ENCODE measurements at places on chromosomes 13 and 19.

GRCh38 chr13:93318534-93319254 lies 92.1 kb downstream of the GPC6 start:
- no peak for DNase-seq

- DNase-seq = no peak
Observed at GRCh38 chr13:31214435-31214834, 14.7 kb downstream of the B3GLCT start.

- DNase-seq = no peak
Observed at GRCh38 chr19:55698256-55698655, 23.2 kb downstream of the EPN1 start.

- DNase-seq = no peak
Observed at GRCh38 chr19:47094557-47095475, 18.8 kb downstream of the ZC3H4 start.

DNA sequence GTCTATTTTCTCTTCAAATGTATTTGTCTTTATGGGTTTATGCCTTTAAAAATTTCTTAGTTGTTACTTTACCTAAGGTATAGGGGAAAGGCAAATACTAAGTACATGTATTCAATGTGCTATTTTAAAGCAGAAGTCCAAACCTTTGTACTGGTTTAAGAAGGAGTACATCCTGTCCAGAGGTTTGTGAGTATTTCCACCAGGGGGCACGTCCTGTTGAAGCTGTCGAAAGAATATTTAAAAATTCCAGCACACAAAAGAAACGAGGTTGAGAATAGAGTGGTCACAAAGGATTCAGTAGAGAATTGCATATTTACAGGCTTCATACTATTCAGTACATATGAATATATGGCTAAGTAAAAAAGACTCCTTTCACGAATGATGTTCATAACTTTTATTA lies 59.8 kb downstream of the URI1 start:
- no peak for DNase-seq

DNA sequence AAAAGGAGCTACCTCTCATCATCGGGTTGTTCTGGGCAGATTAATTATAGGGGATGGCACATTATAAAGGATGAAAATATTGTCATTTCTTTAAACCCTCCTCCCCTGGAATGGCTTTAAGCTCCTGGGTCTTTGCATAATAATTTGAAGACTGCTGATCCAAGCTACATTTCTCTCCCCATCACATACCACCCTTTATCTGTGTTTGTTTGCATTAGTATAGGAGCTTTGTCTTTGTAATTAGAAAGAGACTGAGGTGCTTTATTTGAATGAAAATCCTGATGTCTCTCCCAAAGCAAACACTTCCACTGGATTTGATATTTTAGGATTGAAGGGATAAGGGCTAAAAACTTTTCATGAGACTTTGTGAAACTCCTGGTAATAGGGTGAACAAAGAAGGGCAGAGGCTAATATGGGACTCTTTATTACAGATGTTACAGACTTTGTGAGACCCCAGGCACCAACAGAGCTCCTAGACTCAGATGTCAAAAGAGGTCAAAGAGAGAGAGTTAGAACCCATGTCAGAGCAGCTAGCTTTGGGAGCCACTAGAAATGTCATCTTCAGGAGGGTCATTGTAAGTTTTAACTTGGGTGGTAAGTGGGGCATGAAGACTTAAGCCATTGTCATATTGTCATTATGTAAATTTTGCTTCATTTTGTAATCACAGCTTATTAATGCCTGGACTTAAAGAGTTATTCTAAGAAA lies 75.3 kb upstream of the RXFP2 start:
- no peak for DNase-seq

GRCh38 chr13:85935868-85936467 lies 136.7 kb upstream of the SLITRK6 start:
- no peak for DNase-seq

DNA sequence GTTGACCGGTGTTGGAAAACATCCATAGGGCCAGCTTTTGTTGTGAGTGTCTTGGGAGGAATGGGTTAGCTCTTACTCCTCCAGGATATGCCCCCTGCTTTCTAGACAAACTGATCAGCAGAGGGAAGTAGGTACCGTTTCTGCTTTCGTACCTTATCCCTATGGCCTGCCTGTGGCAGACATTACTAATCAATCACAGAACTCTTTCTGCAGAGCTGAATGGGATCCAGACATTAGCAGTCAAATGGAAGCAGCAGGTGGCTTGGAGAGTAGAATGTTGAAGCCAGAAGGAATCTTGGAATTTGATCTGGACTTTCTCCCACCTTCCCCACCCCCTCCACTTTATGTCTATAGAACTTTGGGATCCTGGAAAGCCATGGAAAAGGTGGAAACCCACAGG lies 17.1 kb downstream of the NWD1 start:
- no peak for DNase-seq

DNA sequence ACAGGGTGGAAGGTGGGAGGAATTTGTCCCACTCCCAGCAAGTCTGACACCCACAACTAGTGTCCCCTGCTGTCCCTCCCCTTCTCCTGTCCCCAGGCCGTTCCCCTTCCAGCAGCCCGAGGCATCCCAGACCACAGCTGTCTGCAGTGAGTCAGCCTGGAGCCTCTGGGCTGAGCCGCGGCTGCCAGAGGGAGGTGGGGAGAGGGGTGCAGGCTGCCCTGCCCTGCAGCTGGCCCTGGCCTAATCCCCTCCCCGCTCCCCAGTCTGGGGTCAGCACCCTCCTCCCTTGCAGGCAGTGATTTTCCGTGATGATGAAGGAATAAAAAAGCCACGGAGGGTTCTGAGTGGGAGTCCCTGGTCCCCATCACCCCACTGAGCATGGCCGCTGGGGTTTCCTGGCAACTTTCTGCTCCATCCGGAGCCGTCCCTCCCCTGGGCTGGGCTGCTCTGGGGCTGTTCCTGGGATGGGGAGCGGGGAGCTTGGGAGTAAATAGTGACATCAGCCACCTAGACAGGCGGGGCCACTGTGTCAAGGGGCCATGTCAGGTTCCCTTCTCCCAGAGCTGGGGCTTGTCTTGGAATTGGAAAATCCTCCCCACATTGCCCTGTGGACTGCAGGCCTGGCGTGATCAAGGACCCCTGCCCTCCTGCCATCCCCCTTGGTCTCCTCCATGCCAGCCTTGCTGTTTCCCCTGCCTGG lies 16.8 kb downstream of the SPC24 start:
- DNase-seq = no peak

GRCh38 chr19:38441657-38442348 lies 8.3 kb downstream of the RYR1 start:
- DNase-seq = no peak

DNA sequence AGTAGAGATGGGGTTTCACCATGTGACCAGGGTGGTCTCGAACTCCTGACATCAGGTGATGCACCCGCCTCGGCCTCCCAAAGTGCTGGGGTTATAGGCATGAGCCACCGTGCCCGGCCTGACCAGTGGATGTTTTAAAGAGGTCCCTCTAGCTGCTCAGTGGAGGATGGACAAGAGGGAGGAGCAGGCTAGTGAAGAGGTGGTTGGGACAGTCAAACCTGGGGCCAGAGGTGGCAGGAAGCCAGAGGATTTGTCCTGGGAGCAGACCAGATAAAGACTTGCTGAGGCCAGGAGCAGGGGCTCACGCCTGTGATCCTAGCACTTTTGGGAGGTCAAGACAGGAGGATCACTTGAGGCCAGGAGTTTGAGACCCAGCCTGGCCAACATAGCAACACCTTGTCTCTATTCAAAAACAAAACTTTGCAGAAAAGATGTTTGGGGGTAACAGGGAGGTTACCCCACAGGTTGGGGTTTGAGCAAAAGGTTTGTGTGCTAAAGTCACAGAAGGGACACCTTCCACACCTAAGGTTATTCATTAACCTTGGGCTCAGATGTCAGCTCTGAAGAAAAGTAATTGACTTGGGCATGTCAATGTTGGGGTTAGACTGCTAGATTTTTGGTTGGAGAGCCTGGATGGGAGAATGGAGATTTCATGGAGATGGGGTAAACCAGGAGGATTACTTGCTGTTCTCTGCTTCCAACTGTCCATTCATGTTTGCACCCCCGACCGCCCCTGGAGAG lies 9.0 kb downstream of the BCAM start:
- no peak for DNase-seq

- DNase-seq = no peak
Observed at GRCh38 chr13:92894447-92894846, 332.2 kb upstream of the GPC6 start.

GRCh38 chr13:49828453-49828852 lies 36.0 kb upstream of the KPNA3 start:
- no peak for DNase-seq

DNA sequence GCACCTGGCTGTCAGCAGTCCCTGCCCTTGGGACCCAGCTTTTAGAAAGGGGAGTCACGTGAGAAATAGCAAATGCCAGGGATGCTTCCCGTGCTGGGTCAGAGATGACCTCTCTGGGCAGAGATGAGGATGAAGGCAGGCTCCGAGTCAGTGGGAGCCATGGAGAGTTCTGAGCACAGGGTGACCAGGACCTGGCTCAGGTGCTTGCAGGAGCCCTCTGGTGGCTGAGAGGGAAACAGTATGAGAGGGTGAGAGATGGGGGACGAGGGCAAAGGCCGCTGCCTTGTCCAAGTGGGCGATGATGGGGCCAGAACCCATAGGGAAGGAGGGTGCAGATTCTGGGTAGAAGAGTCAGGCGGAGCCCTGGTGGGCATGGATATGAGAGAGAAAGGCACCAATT lies 15.8 kb downstream of the TMED1 start:
- no peak for DNase-seq

DNA sequence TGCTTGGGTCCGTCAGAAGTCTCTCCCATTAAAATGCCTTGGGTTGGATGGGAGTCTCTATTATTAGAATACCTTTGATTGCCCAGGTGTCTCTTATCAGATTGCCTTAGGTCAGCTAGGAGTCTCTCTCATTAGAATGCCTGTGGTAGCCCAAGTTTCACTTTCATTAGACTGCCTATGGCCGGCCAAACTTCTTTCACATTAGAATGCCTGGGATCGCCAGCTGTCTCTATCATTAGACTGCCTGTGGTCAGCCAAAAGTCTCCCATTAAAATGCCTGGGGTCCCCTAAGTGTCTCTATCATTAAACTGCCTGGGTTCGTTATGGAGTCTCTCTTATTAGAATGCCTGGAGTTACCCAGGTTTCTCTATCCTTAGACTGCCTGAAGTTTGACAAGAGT lies 1476.7 kb downstream of the UQCRFS1 start:
- no peak for DNase-seq

DNA sequence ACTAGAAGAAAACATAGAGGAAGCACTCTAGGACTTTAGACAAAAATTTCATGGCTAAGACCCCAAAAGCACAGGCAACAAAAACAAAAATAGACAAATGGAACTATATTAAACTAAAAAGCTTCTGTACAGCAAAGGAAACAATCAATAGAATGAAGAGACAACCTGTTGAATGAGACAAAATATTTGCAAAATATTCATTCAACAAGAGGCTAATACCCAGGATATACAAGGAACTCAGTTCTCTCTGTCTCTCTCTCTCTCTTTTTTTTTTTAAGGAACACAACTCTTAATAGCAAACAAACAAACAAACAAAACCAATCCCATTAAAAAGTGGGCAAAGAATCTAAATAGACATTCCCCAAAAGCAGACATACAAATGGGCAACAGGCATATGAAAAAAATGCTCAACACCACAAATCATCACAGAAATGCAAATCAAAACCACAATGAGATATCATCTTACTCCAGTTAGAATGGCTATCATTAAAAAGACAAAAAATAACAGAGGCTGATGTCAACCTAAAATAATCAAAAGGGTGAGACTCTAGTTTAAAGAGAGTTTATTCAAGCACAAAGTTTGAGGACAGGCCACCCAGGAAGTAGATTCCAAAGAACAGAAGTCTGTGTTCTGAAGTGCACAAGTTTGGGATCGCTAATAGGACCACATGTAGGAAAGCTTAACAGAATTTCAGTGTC lies 27.1 kb upstream of the SLC7A9 start:
- no peak for DNase-seq

DNA sequence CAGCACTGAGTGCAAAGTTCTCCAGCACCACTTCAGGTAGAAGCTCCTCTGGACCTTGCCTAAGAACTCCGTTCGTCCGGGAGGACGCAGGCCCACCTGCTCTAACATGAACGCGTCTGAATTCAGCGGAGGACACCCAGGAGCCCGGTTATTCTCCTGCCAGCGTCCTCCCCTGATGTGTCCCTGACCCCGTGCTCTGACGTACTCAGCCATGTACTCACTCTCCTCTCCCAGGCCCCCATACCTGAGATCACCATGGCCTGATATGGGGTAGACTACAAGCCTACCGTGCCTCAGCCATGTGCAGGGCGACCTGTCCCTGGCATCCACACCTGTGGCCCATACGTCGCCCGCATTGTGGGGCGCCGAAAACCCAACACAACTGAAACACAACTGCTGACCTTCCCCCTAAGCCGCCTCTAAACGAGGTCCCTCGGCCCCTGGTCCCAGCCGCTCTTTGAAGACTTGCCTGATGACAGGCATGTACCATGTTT lies 744 bp upstream of the ZNF584 start:
- DNase-seq = no peak

GRCh38 chr13:37132211-37132610 lies 26.7 kb upstream of the CSNK1A1L start:
- no peak for DNase-seq

DNA sequence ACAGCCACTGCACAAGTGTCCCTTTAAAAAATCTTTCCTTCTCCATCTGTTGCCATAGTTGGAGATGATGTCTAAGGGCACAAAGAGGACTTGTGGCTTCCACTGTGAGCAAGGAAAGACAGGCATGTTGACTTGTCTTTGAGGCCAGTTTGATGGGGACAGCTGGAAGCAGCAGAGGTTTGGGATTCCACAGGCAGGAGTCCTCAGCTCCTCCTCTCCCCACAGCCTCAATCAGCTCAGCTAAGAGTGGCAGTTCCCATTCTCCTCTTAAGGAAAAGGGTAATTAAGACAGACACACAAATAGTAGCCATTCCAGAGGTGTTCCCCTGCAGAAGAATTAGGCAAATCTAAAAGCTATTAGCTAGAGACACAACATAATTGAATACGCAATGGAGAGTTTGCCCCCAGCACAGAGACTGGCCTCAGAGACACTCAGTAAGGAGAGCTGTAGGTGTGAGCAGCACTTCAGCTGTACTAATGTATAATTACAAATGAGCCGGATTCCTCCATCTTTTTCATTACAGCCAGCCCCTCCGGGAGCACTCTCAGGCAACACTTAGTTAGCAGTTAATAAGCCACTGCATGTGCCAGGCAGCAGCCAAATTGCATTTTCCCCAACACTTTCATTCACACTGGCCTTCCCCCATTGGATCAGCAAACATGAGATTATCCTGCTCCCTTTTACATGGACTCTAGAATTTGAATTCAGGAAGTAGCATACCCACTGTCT lies 434.0 kb downstream of the FOXO1 start:
- no peak for DNase-seq

GRCh38 chr13:91058066-91058465 lies 289.4 kb upstream of the MIR17HG start:
- DNase-seq = no peak

Data from GM19239 (cell line).